ENCODE measurements at places on chromosomes 7 and 10.

GRCh38 chr10:34780818-34781380 lies 34.2 kb downstream of the PARD3 start:
- DNase-seq = no peak

GRCh38 chr10:114694062-114694461 lies 36.0 kb upstream of the ABLIM1 start:
- DNase-seq = no peak

- DNase-seq = no peak
Observed at GRCh38 chr10:58734116-58734515, 221.4 kb downstream of the BICC1 start.

GRCh38 chr10:112896273-112896672 lies 53.8 kb upstream of the TCF7L2 start:
- no peak for DNase-seq

DNA sequence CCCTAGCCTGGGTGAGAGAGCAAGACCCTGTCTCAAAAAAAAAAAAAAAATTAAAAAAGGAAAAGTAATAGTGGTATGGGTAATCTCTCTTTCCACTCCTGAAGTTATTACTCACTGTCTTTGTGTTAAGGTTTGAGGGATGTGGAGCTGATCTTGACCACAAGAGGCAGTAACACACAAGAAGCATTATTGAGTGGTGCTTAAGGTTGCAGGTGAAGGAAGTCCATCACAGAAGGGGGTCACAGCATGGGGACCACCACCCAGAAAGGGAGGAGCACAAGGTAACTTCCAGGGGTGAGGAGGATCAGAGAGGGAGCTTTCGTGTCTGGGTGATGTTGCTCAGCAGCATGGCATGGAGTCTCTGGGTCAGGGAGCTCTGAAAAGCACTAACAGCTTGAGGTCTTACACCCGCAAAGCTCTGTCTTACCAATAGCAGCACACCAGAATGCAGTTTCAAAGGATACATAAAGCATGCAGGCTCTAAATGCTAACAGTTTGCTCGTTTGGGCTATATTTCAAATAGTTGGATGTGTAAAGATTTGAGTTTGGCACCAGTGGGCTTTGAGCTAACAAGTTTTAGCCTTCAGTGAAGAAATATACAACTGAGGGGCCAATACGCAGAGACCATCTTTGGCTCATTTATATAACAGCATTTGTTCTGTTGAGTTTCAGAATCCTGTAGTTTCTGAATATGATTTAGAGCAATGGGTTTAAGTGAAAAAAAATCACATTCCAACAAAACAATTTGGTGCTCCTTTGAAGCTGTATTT lies 100.4 kb upstream of the DNAJC1 start:
- no peak for DNase-seq

DNA sequence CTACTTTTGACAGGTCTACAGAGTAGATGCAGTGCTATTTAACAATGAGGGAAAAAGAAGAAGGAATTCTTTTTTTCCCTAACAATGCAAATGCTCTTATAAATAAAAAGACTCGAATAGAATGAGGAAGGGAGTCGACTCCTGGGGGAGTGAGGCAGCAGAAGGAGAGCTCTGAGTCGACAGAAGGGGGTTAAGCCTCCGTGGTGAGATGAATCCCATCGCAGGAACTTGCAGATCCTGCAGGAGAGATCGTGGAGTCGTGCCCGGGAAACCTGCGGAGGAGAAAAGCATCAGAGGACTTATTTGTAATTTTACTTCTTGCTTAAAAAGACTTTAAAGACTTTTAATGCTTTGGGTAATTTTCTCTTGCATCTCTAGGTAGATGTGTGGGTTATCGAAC lies 17.4 kb downstream of the ITIH2 start:
- no peak for DNase-seq

GRCh38 chr10:102624751-102625645 lies 19.3 kb upstream of the TRIM8 start:
- no peak for DNase-seq

GRCh38 chr7:3722396-3722922 lies 421.4 kb downstream of the SDK1 start:
- DNase-seq = no peak

DNA sequence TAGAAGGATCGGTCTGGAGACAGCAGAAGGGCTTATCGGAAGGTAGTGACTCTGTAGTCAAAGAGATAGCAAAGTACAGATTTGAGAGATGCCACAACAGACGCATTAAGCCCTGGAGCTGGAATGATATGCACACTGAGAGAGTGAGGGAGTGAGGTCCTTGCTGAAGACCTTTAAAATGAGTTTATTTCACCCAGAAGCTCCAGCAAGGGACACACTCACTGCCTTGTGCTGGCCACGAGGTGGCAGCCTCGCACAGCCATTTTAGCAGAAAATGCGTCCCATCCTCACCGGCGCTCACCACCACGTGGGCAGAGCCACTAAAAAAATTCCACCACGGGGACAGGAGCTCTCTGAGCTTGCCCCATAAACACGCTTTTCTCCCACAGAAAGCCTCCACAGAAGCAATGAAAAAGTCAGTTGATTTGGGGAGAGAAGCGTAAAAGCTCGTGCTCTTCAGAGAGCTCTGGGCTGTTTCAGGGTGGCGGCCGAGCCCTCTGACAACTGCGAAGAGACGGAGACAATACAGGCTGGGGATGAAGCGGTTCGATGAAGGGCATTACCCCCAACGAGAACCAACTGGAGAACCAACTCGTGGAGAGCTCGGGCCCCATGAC lies 163.0 kb upstream of the KLF14 start:
- DNase-seq = peak; percentile 64

- no peak for DNase-seq
Observed at GRCh38 chr7:30321089-30321881, 36.9 kb downstream of the ZNRF2 start.

DNA sequence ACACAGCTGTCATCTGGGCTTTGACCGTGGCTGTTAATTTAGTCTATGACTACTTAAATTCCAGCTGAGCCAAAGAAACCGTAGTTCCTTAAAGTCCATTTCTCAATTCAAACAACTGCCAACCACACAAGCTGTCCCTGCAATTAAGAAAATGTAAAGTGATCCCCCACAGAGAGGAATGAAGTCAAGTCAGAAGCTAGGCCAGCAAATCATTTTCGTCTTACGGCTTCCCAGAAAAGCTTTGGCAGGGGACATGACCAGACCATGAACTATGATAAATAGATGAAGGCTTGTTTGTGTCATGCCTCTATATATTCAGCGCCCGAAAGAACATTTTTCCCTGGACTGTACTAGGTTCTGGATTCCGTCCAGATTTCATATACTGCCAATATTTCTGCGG lies 54.6 kb downstream of the HACD1 start:
- no peak for DNase-seq

GRCh38 chr10:60878224-60878623 lies 65.8 kb downstream of the RHOBTB1 start:
- no peak for DNase-seq

- no peak for DNase-seq
Observed at GRCh38 chr10:20614911-20615310, 282.2 kb downstream of the NEBL start.

GRCh38 chr7:18040196-18040595 lies 12.6 kb upstream of the PRPS1L1 start:
- no peak for DNase-seq

- DNase-seq = no peak
Observed at GRCh38 chr10:64501807-64502206, 980.6 kb downstream of the REEP3 start.

GRCh38 chr10:72740528-72740927 lies 48.6 kb downstream of the MCU start:
- DNase-seq = no peak

GRCh38 chr7:114874170-114874569 lies 47.7 kb upstream of the MDFIC start:
- DNase-seq = no peak

- no peak for DNase-seq
Observed at GRCh38 chr10:131464789-131465188, 153.3 kb upstream of the TCERG1L start.

GRCh38 chr7:134939136-134939535 lies 47.2 kb upstream of the AGBL3 start:
- DNase-seq = no peak

- DNase-seq = no peak
Observed at GRCh38 chr7:101179713-101180112, 380 bp downstream of the NAT16 start.

DNA sequence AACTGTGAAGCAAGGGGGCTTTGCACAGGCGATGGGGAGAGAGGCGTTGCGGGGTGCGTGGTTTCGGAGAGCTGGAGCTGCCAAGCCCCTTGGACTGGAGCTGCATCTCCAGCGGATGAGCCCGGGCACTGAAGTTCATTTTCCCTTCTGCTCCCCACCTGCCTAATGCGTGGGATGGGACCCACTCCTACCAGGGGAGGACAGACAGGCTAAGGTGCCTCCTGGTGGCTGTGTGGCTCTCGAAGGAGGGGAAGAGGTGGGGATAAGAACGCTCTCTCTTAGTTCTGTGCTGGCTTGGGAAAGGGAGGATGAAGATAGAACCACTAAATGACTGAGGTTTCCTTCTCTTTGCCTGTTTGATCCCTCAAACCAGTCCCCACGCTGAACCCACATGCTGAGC lies 177.6 kb upstream of the PITRM1 start:
- DNase-seq = no peak

GRCh38 chr7:36635091-36635490 lies 89.2 kb downstream of the AOAH start:
- no peak for DNase-seq

- no peak for DNase-seq
Observed at GRCh38 chr7:105006367-105007136, 7.5 kb upstream of the KMT2E start.

DNA sequence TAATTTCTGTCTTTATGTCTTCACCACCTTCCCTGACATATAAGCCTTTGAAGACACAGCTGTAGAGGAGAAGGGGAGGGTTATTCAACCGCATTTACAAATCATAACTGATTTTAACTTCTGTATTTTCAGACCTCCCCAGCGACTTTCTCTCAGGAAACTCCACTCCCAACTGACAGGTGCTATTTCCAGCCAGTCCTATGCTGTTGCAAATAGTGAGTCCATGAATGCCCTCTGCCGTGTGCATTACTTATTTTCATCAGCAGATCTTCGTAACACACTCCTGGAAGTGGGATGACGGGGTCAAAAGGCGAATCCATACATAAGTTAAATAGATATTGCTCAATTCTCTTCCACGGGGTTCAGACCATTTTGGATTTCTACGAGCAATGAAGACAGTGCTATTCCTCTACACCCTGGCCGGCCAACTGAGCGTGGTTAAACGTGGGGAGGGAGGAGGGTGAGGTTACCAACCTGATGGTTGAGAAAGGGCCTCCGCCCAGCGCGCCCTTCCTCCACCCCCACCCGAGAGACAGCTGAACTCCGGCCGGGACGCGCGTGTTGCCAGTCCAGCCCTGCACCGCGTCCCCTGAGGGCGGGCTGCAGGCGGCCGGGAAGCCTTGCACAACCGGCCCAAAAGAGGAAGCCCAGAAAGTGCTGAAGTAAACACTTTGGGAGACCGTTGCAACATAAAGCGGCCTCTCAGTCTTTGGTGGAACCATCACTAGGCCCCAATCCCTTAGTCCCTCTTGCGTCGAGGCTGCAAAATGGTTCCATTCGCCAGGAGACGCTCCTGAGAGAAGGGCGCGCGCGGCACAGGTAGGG lies at the start of gene APBB1IP:
Gene APBB1IP, plus strand, starts transcription at position 705 of the 825 bp plus-strand sequence. CDS start 53,986 bp downstream, outside the sequence.
- DNase-seq = no peak

- DNase-seq = no peak
Observed at GRCh38 chr10:71436268-71437125, 39.8 kb downstream of the CDH23 start.

GRCh38 chr10:103428989-103429643 lies 23.1 kb downstream of the CALHM2 start:
- no peak for DNase-seq

GRCh38 chr7:90857603-90858002 lies 261.5 kb downstream of the CDK14 start:
- DNase-seq = no peak

DNA sequence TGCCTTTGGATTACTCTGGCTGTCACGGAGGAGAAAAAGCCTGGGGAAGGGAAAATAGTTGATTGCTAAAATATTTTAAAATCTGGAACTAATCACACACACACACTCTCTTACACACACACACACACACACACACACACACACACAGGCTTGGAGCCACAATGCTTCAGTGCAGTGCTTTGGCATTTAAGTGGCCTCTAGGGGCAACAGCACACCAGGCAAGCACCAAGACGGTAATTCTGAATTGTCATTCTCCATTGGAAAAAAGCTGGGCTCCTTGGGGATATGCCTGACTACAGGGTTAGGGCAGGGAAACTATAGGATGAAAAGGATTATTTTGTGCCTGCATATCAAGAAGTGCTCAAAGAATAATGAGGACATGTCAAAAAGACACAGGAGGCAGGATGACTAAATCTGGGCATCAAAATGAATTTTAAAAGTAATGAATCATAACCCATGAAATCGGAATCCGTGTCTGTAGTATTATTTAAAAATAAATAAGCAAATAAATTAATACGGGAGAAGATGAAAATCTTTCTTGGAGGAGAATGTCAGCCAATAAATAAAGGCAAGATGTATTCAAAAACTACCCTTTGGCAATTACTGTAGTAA lies 30.4 kb upstream of the DDC start:
- no peak for DNase-seq

DNA sequence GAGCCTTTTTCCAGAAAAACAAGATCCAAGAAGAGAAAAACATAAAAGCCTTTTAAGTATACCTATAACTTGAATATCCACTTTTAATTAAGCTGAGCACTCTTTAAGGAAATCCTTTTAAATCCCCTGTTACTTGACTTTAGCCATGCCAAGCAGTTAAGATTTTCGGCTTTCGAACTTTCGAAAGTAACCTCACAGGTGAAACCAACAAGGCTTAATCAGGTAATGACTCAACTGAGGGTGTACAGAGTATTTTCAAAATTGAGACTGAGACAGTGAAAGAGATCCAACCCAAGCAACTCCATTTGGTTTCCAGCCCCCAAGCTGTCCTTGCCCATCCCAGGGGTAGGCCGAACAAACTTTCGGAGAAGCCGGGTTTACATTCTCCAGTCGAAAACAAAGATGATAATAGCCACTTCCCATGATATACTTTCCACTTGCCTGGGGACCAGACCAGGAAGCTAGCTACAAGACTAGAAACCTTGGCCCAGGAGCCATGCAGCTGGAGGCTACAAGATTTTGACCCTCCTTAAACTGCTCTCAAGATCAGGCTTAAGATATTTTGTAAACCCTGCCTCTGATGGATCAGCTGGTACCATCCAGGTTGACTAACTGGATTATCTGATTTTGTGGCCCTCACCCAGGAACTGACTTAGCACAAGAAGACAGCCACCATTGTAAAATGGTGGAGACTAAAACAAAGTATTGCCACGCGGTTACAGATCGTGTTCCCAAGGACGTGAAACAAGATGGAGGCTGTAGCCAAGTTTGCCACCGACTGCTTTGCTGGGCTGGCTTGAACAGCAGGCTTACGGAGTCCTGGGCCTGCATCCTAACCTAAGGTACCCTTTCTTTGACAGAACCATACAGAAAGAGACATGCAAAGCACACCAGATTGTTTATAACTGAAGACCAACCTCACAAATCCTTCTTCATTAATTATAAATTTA lies 32.3 kb downstream of the C1GALT1 start:
- DNase-seq = no peak
